ENCODE measurements at places on chromosomes 11 and 22.

DNA sequence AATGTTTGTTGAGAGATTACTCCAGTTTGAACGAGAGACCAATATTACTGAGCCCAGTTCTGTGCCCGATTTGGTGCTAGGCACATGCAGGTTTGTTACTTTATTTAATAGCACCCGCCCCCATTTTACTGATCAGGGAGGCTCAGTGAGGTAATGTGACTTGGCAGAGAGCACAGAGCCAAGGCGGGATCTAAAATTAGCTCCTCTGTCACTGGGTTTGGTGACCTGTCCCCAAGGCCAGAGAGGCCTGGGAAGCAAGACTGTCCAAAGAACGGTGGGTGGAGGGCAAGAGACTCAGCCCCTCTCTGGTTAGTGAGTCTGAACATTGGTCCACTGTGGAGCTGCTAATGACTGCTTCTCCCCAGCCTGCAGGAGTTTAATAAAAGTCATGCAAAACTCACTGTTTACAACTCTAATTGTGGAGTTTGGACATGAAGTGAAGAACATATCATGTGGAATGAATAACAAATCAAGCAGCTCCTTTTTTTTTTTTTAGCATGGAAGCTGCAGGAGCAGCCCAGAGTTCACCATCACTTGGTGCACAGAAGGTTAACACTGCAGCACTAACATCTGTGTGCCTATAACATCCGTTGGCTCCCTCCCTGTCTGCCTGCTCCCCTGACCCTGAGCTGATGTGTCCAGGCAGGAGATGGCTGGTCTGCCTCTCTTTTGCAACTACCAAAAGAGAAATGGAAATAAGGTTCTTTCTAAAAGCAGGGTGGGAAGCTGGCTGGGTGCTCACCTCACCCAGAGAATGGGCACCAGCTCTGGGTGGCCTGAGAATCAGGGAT, 39.0 kb downstream of the CSNK2A3 start:
- no peak for DNase-seq

DNA sequence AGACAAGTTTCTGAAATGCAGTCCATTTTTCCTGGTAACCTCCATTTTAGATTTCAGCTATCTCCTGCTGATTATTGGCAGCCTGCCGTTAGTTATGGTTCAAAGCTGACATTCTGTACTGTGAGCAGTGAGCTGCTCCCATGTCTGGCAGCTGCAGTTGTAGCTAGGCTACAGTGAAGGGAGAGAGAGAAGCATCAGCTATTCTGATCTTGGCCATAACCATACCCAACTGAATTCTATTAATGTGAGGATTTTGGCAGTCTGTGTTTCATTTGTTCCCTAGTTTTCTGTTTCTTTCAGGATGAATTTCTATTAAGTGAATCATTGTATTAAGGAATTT, 33.4 kb downstream of the SIK2 start:
- no peak for DNase-seq

DNA sequence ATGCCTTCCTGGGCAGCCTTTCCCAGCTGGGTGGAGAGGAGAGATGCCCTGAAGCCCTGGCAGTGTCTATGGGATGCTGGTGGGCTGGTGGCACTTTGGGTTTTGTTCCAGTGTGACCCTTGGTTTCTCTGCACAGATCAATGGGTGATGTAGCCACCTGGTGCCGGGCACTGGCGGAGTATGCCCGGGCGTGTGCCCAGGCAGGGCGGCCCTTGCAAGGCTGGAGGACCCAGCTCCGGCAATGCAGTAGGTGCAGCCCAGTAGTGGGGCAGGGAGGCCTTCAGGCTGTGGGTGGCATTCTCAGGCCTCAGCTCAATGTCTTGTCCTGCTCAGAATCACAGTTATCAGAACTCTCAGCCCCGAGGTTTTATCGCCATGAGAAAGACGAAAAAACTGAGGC, 11.9 kb downstream of the OTOG start:
- no peak for DNase-seq

- DNase-seq = no peak
Observed at GRCh38 chr11:74909385-74909784, 39.5 kb downstream of the XRRA1 start.

DNA sequence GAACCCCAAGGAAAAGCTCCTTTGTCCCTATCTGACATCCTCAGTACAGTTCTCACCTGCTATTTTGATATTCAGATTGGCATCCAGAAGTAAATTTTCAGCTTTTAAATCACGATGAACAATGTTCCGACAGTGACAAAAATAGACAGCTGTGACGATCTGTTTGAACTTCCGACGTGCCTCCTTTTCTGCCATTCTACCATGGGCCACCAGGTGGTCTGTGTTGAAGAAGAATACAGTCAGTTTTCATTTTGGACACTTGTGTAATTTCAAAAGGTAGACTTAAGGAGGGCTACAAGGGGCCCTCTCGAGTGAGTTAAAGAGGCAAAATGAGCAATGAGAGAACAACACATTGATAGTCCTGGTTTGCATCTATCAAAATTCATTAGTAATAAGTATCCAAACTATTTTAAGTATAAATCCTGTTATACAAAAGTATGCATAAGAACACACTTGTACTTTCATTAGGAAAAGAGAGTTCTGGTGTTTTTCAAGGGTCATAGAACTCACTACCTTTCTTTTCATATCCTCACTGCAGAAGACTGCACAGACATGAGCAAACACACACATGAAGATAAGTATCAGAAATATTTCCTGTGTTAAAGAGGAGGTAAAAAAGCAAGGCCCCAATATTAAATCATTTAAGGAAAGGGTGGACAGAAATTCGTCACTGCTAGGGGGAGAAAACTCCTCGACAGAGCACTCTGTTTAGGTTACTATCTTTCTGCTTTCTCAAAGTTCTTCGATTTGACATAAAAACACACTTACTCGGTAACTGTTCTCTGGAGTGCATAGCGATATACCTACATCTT, 89.9 kb upstream of the APOA1 start:
- DNase-seq = peak; percentile 62
